Subcutaneous preadipocyte (primary cell): ENCODE measurements at places on chromosomes 1 and 21. TPM values are rescaled to one million over a fixed set of nuclear protein-coding genes. Genes with fewer than 3 reads are reported as not detected.

The IFNGR2 gene
- total RNA-seq = 54.4 and 72.9 TPM in 2 replicates

The OR2T29 gene
- not detected in 2 replicates for total RNA-seq

The CFHR1 gene
- total RNA-seq = not detected in 2 replicates

The SPOCD1 gene
- total RNA-seq = 39.7 and 74.5 TPM in 2 replicates

The EVA1C gene
- total RNA-seq = 7.2 and 8.5 TPM in 2 replicates

The KLHL20 gene
- total RNA-seq = 18.7 and 19.2 TPM in 2 replicates

The BGLAP gene
- total RNA-seq = 0.37 and 0.39 TPM in 2 replicates

The GBP5 gene
- total RNA-seq = not detected in 2 replicates

The TM2D1 gene
- 26.8 and 36.7 TPM in 2 replicates for total RNA-seq

The SRGAP2 gene
- total RNA-seq = 43.0 and 65.7 TPM in 2 replicates

The SUSD4 gene
- not detected in 2 replicates for total RNA-seq

The NRAS gene
- 56.6 and 87.2 TPM in 2 replicates for total RNA-seq

The FNDC10 gene
- 3.1 and 7.3 TPM in 2 replicates for total RNA-seq

The JUN gene
- total RNA-seq = 77.5 and 89.9 TPM in 2 replicates

The MACO1 gene
- total RNA-seq = 14.7 and 18.0 TPM in 2 replicates

The SYTL1 gene
- total RNA-seq = not detected in 2 replicates

The NPHS2 gene
- total RNA-seq = not detected in 2 replicates

The EFCAB7 gene
- total RNA-seq = 6.3 and 7.7 TPM in 2 replicates

The SFPQ gene
- 207 and 274 TPM in 2 replicates for total RNA-seq

The PODN gene
- total RNA-seq = 0.78 and 5.1 TPM in 2 replicates

The BRDT gene
- not detected in 2 replicates for total RNA-seq

The PCBP3 gene
- total RNA-seq = 15.1 and 42.6 TPM in 2 replicates

The C1QC gene
- total RNA-seq = not detected in 2 replicates

The KRTAP7-1 gene
- not detected in 2 replicates for total RNA-seq

The PAQR6 gene
- total RNA-seq = 0.37 and 0.59 TPM in 2 replicates

The SLAMF6 gene
- total RNA-seq = not detected in 2 replicates

The ELOA gene
- 29.4 and 53.2 TPM in 2 replicates for total RNA-seq

The KRTAP19-7 gene
- total RNA-seq = not detected in 2 replicates

The CA6 gene
- total RNA-seq = not detected in 2 replicates

The ZNF496 gene
- 16.5 and 20.9 TPM in 2 replicates for total RNA-seq

The OR10Z1 gene
- total RNA-seq = not detected in 2 replicates

The PGLYRP4 gene
- not detected in 2 replicates for total RNA-seq

The RAD54L gene
- total RNA-seq = 4.0 and 7.2 TPM in 2 replicates

The PDZK1IP1 gene
- not detected in 2 replicates for total RNA-seq

The S100A14 gene
- total RNA-seq = 0.39 and 0.73 TPM in 2 replicates

The GLMN gene
- total RNA-seq = 11.3 and 12.9 TPM in 2 replicates

The MYOM3 gene
- total RNA-seq = under 0.01 and 0.37 TPM in 2 replicates

The ETV3L gene
- not detected in 2 replicates for total RNA-seq

The ALX3 gene
- total RNA-seq = not detected in 2 replicates

The CTH gene
- 4.4 and 5.7 TPM in 2 replicates for total RNA-seq

The FCRL1 gene
- total RNA-seq = not detected in 2 replicates

The ITLN2 gene
- not detected in 2 replicates for total RNA-seq

The VWA5B1 gene
- total RNA-seq = not detected in 2 replicates

The TPTE gene
- not detected in 2 replicates for total RNA-seq

The OR2T2 gene
- not detected in 2 replicates for total RNA-seq

The LAMC2 gene
- 4.7 and 6.6 TPM in 2 replicates for total RNA-seq

The MFAP2 gene
- 40.7 and 44.5 TPM in 2 replicates for total RNA-seq

The TMEM269 gene
- under 0.01 TPM in 1 of 2 replicates, not detected in the other for total RNA-seq

The DISC1 gene
- 2.6 and 5.1 TPM in 2 replicates for total RNA-seq

The FCER1A gene
- total RNA-seq = not detected in 2 replicates

The LEMD1 gene
- total RNA-seq = not detected in 2 replicates

The SRSF11 gene
- 107 and 112 TPM in 2 replicates for total RNA-seq

The LRRC3 gene
- 1.2 and 1.5 TPM in 2 replicates for total RNA-seq
